ENCODE measurements at places on chromosomes 16 and 17. TPM values are rescaled to one million over a fixed set of nuclear protein-coding genes. Genes with fewer than 3 reads are reported as not detected.

DNA sequence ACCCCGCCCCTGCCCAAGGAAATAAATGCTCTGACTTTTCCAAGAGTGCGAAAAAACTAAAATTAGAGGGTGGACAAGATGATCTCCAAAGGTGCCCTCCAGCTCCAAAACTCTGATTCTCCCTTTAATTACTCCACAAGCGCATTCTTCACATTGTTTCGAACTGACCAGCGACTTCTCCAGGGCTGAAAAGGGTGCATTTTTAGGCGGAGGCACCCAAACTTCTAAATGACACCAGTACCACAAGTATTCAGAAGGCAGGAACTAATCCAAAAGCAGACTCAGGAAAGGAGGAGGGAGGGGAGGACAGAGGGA lies 750 bp downstream of the ZFHX3 start:
- DNase-seq = no peak

Gene IGFALS
- under 0.01 TPM for total RNA-seq

DNA sequence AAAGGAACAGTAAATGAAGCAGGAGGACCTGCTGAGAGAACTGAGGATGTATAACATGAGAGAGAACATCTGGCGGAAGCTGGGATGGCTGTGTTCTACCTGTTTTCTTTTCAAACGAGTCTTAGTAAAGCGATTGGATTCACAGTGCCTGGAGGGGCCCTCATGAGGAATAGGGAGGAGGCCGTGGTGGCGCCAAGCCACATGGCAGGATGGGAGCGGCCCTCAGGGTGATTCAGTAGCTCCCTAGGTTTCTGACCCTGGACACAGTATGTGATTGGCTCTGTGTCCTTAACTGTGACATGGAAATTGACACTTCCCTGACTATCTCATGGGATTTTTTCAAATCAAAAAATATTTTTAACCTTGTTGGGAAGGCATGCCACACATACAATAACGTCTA lies 32.1 kb downstream of the USP43 start:
- peak; percentile 40 for DNase-seq

DNA sequence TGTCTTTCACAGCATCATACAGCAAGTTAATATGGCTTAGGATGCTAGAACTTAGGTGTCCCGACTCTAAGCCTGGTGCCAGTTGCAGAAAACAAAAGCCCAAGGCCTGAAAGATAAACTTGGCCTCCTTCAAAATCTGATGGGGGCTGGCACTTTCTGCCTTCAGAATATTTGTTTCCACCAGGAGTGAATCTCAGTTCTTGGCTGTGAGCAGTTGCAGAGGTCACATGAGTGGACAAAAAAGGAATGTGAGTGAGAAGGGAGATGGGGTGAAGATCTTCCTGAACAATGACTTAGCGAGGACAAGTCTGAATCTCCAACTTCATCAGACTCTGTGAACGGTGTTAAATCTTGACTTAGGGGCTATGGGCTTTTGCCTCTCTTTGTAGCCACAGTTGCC lies 46.6 kb downstream of the HOXB1 start:
- no peak for DNase-seq

- DNase-seq = no peak
Measured at GRCh38 chr16:2782583-2783351, 4.6 kb downstream of the PRSS33 start.

Gene GCGR
- total RNA-seq = not detected

- no peak for DNase-seq
Measured at GRCh38 chr17:74597069-74597790, 5.1 kb upstream of the CD300LD start.

DNA sequence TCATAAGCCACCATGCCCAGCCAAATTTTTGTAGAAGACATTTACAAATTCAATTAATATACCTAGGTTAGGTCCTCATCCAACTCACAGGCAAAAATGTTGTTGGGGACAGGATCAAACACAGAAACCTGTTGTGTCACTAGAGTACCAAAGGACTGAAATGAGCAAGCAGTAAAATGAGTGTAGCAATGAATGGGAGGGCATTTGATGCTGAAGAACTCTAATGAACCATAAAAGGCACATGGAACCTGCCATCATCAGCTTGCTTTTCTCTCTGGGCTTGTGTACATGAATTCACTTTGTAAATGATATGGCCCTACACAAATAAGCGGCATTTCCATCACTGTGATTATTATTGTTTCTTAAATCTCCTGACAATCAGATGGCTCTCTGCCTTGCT lies 17.8 kb downstream of the USP31 start:
- DNase-seq = no peak

DNA sequence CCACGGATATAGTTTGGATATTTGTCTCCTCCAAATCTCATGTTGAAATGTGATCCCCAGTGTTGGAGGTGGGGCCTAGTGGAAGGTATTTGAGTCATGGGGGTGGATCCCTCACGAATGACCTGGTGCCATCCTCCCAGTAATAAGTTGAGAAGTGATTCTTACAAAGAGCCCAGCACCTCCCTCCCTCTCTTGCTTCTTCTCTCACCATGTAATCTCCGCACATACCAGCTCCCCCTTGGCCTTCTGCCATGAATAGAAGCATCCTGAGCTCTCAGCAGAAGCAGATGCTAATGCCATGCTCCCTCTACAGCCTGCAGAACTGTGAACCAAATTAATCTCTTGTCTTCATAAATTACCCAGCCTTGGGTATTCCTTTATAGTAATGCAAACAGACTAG lies 41.9 kb upstream of the RBBP6 start:
- peak; percentile 34 for DNase-seq

Gene SHISA9
- total RNA-seq = under 0.01 TPM

DNA sequence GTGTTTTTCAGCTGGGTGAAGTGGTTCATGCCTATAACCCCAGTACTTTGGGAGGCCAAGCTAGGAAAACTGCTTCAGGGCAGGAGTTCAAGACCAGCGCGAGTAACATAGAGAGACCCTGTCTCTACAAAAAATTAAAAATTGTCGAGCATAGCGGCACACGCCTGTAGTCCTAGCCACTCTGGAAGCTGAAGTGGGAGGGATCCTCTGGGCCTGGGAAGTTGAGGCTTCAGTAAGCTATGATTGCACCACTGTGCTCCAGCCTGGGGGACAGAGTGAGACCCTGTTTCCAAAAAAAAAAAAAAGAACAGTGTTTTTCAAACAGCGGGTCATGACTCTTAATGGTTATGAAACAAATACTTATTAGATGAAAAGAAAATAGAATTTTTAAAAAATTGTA lies 2.3 kb upstream of the CYTH1 start:
- DNase-seq = no peak

Gene KLHL10
- total RNA-seq = 0.13 TPM

- no peak for DNase-seq
Measured at GRCh38 chr17:80491478-80492342, 15.3 kb upstream of the NPTX1 start.

DNA sequence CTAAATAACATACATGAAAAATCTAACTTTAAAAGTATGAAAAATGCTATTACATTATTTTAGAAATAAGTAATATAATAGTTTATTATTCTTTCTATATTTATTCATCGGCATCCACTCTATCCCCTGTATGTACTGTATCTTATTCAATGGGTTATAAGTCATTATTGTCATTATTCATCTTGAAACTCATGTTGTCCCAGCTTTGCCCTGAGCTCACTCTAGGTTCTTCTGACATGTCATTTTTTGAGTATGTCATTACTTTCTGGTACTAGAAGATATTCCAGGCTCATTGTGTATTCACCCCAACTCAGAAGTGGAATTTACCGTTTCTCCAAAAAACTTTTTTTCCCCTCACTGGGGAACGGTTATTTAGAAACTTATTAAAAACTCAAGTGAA lies 53.0 kb upstream of the MNT start:
- DNase-seq = no peak

DNA sequence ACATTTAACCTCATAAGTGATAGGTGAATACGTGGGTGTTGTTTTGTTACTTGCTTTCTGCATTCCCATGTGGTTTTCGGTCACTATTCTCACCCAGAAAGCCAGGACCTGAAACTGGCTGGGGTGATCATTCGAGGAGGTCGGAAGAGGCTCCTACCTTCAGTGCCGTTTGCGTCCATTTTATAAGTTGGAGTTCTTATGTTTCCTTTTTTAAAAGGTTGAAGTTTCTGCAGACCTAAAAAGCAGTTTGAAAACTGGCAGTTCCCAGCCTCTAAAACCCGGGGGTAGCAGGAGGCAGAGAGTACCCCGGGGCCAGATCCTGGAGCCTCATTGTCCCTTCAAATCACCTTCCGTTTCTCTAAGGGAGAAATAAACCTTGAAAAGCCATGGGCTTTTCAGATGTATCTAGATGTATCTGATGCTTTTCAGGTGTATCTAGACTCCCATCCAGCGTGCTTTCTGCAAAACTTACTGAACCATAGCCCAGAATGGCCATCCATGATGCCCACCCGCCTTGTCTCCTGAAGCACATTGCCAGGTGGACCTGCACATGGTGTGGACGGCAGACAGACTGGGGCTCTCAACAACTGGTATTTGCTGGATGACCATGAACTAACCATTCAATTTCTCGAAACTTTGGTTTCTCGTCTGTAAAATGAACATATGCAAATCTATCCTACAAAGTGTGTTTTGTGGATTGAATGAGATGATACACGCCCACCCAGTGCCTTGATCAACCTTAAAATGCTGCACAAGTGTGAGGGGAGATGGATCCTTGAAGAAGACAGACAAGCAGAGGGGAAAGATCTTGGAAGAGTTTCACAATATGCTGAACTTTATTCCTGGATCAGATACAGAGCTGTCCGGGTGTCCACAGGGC lies 1.3 kb downstream of the NLRC5 start:
- no peak for DNase-seq

Gene BCL6B
- total RNA-seq = not detected

DNA sequence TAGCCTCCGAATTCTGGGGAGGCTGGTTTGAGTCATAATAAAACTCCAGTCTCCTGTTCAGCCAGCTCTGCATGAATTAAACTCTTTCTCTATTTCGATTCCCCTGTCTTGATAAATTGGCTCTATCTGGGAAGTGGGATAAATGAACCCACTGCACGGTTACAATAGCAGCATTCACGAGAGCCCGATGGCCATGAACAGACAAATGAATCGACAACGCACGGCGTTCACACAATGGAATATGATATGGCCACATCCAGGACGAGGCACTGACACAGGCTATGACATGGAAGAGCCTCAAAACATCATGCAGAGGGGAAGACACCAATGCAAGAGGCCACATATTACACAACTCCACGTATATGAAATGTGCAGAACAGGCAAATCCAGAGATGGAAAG lies 5.6 kb upstream of the CARD14 start:
- no peak for DNase-seq

- DNase-seq = no peak
Measured at GRCh38 chr17:58387834-58388233, 29.5 kb downstream of the RNF43 start.

GRCh38 chr17:16378636-16379282 lies 2.1 kb upstream of the UBB start:
- peak; percentile 96 for DNase-seq

DNA sequence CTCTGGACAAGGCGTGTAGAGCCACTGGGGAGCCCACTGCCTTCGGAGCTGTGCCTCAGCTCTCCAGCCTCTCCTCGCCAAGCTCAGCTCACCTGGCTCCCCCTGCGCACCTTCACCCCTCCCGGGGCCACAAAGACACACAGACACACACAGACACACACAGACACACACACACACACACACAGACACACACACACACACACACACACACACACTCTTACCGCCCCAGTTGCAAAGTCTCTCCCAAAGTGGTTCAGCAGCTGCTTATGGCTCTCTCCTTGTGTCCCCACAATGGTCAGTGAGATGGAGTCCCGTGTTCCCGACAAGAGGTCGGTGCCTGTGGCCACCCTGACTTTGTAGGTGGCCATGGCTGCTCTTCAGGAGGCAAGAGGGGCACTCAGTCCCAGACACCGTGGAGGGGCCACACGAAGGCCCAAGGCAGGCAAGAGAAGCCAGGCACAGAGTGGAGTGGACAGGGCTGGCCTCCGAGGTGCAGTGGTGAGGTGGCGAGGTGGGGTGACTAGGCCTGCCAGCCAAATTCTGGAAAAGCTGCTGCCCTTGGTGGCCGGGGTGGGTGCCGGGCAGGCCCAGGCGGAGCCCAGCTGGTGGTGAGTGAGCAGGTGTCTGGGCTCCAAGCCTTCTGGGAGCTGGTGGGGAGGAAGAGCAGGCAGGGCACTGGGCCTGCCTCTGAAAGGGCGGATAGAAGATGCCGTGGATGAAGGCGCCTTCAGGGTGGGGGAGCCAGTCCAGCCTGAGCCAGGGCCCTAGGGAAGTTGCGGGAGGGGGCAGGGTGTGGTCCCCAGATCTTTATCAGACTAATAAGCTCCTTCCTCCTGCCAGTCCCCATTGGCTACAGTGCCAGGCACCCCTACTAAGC lies at the start of gene ALOX12B:
TSS of gene ALOX12B (minus strand) at position 642 of the 877 bp plus-strand sequence. CDS start at position 368, 274 bp downstream.
- DNase-seq = no peak

DNA sequence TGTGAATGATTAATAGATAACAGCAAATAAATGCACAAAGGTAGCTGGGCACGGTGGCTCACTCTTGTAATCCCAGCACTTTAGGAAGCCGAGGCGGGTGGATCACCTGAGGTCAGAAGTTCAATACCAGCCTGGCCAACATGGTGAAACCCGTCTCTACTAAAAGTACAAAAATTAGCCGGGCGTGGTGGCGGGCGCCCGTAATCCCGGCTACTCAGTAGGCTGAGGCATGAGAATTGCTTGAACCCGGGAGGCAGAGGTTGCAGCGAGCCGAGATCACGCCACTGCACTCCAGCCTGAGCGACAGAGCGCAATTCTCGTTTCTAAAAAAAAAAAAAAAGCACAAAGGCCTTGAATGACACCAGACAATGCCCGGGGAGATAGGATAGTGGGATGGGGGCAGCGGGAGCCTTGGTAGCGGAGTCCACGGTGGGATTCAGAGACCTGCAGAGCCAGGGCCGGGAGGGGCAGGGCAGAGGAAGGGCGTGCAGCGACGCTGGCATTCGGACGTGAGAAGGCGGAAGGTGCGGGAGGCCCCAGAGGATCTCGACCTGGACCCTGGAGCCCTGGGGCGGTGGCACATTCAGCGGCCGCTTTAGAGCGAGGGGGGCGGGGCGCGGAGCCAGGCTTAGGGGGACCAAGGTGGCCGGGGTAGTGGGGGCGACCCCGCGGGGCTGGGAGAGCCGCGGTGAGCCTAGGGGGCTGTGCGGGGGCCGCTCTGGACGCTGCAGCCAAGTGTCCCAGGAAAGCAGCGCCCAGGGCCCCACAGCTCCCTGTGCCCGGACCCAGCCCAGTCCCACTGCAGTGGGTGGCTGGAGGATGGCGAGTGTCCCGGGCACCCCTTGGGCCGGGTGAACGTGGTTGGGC lies 999 bp upstream of the FLYWCH2 start:
- no peak for DNase-seq

Gene ABCA6
- 0.38 TPM for total RNA-seq

Gene ABAT
- 2.6 TPM for total RNA-seq

GRCh38 chr17:60754057-60754604 lies 76.5 kb downstream of the BCAS3 start:
- DNase-seq = no peak

All from bronchial epithelial cell (primary cell).